ENCODE measurements at places on chromosomes 7 and 10. TPM values are rescaled to one million over a fixed set of nuclear protein-coding genes. Genes with fewer than 3 reads are reported as not detected.

DNA sequence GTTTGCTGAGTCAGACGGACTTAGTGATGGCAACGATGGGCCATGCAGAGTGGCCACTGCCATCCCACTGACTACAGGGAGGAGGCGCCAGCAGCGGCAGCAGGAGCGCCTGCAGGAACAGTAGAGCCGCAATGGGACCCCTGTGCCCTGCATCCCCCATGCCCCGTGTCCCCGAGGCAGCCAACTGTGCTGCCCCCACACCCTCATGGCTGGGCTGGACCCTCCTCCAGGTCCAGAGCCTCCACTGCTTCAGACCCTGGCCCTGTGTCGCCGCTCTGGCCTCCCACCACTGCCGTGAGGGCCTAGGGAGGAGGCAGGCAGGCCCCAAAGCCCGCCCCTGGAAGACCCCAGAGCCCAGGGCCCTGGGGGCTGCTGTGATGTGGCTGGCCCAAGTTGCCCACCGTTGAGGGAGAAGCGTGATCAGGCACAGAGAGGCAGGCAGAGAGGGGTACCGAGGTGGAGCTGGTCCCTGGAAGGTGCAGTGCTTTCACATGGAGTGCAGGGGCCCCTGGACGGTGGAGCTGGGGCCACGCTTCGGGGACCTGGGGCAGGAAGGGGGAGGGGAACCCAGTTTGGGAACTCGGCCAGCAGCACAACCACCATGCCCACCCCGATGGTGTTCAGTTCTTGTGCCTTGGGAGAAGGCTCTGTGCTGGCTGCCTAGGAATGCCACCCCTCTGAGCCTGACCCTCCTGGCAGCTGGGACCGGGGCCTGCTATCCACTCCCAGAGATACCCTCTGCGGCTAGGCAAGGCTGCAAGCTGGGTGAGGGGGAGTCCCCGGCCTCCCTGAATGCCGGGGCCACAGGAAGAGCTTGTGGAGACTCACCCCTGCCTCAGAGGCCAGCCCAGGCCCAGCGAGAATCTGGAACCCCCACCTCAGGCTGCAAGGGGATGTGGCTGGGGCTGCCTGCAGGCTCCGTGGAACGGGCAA is 32.6 kb downstream of the DKK1 start:
- DNase-seq, result no peak

DNA sequence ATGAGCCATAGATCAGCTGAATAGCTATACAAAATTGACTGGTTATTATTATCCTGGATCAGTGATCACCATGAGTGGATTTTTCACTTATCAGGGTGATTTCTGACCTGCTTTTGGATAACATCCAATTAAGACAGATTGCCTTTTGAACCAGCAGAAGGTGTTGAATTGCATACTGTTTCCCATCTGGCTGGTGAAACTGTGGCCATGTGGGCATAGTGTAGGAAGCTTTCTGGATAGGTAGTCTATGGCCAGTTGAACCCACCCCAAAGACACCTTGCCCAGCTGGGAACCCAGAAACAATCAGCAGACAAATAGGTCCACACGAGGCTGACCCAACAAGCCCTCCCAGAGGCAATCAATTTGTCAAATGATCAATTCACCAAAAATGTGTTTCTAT is 29.3 kb downstream of the DNAJC12 start:
- DNase-seq, result no peak

GRCh38 chr10:131902211-131902610 is 1.4 kb downstream of the PPP2R2D start:
- no peak for DNase-seq

DNA sequence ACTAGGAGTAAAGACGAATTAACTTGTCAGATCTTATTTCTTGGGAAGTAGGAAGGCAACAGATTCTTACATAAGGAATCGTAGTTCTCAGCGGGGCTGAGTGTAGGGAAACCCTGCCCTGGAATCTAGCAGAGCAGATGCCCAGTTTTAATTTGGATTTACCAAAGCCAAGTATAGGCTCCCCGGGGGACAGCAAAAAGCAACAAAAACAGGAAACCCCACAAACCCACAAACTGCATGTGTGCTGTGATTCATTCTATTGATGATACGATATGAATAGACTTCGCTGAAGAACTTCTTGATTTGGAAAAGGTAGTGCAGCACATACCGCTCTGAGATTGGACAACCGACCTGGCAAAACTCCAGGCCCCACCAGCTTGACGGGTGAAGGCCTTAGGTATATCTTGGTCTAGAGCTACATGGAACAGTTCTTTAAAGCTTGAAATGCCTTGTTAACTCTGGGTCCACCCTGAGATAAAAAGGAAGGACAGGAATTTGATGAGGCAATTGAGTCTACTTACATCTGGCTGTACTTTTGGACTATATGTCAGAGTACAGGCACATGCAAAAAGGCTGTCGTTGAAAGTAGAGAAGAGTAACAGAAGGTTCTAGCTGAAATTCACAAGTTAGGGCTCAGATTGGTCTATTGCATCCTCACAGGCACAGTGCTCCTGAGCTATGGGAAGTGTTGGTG is 49.1 kb downstream of the STRA8 start:
- no peak for DNase-seq

GRCh38 chr10:91907914-91908336 is 1.4 kb downstream of the FGFBP3 start:
- DNase-seq, result no peak

- no peak for DNase-seq
Observed at GRCh38 chr7:101118856-101119255, 8.0 kb upstream of the SERPINE1 start.

GRCh38 chr10:60942788-60943315 is 1.1 kb downstream of the RHOBTB1 start:
- DNase-seq, result peak; percentile 44

Gene STK31
- 0.27 TPM for total RNA-seq

Gene PNLIP
- total RNA-seq, result not detected

Gene AGR2
- not detected for total RNA-seq

Data from activated T-helper 1 cell treated with anti-CD3 and anti-CD28 coated beads, Interleukin-12 subunit alpha, Interleukin-12 subunit beta, Interleukin-2, Interleukin-4 antibody, amounts not matched to agents 30 ng/mL and 10 ng/mL and 1 ng/mL, durations not matched to agents 14 hours and 24 hours and 36 hours (primary cell).